ENCODE measurements at places on chromosomes 5 and 9. TPM values are rescaled to one million over a fixed set of nuclear protein-coding genes. Genes with fewer than 3 reads are reported as not detected.

ARSI gene
- total RNA-seq: not detected

PRRC1 gene
- total RNA-seq: 38.1 TPM

MYOZ3 gene
- total RNA-seq: 0.11 TPM

KIF27 gene
- 2.6 TPM for total RNA-seq

PCA3 gene
- not detected for total RNA-seq

SAXO1 gene
- total RNA-seq: 0.07 TPM

SHISAL2B gene
- total RNA-seq: not detected

FAM153A gene
- 65.4 TPM for total RNA-seq

PITX1 gene
- total RNA-seq: 0.31 TPM

CD14 gene
- 0.36 TPM for total RNA-seq

CHSY3 gene
- total RNA-seq: not detected

SARDH gene
- total RNA-seq: 5.5 TPM

LHX3 gene
- not detected for total RNA-seq

PCDHGA6 gene
- not detected for total RNA-seq

GAPVD1 gene
- 49.7 TPM for total RNA-seq

Data from activated CD8-positive, alpha-beta T cell treated with anti-CD3 and anti-CD28 coated beads for 36 hours (primary cell).